T-helper 9 cell (primary cell): ENCODE measurements at places on chromosomes 7 and 10.

- DNase-seq: no peak
Observed at GRCh38 chr10:132228616-132229015, 41.9 kb downstream of the DPYSL4 start.

DNA sequence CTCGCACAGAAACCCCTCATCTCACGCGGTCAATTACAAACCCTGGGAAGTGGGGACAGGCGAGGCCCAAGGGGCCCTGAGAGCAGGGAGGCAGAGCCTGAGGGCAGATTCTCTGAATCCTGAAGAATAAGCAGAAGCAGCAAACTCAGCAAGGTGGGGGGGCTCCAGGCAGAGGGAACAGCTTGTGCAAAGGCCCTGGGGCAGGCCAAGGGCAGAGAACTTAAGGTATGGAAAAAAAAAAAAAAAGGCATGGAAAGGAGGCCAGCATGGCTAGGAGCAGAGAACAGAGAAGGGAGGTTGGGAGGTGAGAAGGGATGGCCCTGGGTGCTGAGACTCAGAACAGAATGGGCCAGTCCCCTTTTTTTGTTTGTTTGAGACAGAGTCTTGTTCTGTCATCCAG is 32.8 kb upstream of the TNRC18 start:
- DNase-seq: no peak

DNA sequence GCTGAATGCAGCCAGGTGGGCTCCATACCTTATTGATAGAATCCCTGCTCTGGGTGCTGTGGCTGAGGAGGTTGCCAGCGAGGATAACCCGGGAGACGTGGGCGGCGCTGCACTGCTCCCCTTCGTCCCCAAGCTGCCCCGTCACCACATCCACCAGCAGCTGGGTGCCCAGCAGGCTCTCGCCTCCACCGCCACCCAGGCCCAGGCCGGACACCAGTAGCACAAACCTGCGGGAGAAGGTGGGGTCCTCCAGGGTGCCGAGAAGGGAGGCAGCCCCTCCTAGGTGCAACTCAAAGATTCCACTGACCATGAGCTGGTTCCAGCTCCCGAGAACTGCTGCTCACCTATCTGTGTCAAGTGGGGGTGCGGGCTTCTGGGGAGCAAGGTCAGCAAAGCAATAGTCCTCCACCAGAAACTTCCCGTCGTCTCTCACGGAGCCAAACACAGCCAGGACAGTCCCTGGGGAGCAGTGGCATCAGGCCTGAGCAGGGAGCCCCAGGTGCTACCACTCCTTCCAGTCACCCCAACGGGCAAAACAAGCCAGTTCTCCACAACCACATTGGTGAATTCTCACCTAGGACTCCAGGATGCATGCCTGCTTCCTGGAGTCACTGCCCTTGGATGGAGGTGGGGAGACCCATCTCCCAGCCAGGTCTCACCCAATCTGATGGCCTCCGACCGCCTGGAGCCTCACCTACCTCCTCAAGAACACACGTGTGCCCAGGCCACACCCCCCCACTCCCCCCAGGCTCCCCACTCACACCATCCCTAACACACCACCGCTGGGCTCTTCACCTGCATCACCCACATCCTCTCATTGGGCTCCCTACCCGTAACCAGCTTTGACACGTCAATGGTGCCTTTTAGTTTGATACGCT is 6.3 kb downstream of the POLD2 start:
- no peak for DNase-seq

DNA sequence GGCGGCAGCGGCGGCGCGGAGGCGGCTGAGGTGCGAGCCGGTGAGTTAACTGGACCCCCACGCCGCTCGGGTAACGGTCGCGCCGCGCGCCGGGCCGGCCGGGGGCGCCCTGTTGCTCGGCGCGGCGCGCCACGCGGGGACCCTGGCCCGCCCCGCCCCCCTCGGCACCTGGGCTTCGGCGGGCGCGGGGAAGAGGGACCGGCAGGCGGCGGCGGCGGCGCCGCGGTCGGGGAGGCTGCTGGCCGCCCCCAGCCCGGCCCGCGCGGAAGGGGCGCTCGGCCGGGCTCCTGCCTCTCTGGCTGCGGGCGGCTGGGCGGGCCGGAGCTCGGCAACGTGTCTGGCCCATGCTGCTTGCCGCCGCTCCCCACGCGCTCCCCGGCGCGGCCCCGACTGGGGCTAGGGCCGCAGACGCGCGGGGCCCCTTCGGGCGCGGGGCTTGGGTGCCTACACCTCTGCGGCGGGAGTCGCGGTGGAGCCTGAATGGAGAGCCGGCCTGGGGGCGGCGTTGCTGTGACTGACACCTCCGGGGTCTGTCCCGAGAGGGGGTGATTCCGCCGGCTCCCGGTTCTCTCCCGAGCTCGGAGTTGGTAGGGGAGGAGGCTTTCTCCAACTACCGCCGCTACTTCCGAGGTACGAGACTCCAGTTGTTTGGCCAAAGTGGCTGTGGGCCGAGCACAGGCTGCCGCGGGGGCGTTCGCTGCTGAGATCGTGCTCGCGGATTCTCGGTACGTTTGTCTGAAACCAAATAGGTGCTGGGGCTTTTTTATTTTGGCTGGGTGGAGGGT is 494 bp downstream of the PALS2 start:
- no peak for DNase-seq

GRCh38 chr7:70738151-70738885 is 393.6 kb upstream of the GALNT17 start:
- DNase-seq: no peak

DNA sequence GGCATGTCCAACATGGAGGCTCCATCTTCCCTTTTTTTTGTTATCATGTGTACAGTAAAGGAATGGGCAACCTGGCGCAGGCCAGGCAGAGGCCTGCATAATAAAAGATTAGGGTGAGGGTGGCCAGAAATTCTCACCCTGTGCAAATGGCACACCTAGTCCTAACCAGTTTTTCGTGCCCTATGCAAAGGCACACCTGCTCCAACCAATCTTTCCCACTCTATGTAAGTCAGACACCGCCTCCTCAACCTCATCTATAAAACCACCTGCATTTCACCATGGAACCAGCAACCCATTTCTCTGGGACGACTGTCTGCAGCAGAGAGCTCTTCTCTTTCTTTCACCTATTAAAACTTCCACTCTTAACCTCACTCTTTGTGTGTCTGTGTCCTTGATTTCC is 16.1 kb downstream of the TBATA start:
- no peak for DNase-seq
